H1 (cell line): ENCODE measurements at places on chromosomes 16 and 17. TPM values are rescaled to one million over a fixed set of nuclear protein-coding genes. Genes with fewer than 3 reads are reported as not detected.

Gene SCGB1C2
- total RNA-seq: not detected in 2 replicates

Gene KRTAP4-5
- not detected in 2 replicates for total RNA-seq

Gene CHMP6
- total RNA-seq: 15.7 and 16.0 TPM in 2 replicates

Gene LDHD
- 14.7 and 14.9 TPM in 2 replicates for total RNA-seq

Gene ZSCAN10
- 195 and 209 TPM in 2 replicates for total RNA-seq

Gene CNGB1
- not detected in 2 replicates for total RNA-seq

Gene KRT25
- not detected in 2 replicates for total RNA-seq

Gene TAF1C
- total RNA-seq: 63.8 and 68.0 TPM in 2 replicates

GRCh38 chr16:69143116-69143515, 10.7 kb downstream of the UTP4 start:
- no peak for DNase-seq

DNA sequence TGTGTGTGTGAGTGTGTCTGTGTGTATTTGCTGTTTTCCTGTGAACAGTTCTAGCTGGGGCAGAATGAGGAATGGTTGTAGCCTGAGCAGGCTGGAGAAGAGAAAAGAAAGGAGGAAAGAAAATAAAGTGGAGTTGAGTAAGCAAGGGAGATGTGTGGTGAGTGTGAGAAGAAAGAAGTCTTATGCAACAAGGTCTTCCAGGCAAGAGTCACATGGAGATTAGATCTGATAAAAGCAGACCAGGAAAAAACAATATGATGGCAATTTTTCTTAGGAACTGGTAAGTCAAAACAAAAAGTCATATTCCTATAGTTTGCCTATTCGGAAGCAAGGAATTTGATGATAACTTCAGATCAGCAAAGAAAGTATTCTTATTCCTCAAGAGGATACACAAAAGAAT, 125.0 kb downstream of the HS3ST3A1 start:
- DNase-seq: no peak

DNA sequence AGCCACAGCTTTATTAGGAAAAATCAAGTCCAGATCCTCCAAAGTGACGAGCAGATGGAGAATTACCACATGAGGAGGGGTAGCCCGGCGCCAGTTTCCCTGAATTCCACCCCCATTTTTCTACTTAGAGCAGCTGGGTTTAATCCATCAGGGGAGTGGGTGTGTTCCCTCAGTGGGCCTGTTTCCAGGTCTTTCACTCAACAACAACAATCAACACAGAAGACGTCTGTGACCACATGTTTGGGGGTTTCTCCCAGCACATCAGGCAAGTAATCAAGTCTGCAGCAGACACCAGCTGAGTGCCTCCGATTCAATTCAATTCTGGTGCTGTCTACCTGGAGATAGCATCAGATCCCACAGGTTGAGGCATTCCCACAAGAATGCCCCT, 6.8 kb downstream of the SLC6A2 start:
- no peak for DNase-seq

GRCh38 chr17:78736526-78737079, 45.5 kb downstream of the CYTH1 start:
- no peak for DNase-seq

DNA sequence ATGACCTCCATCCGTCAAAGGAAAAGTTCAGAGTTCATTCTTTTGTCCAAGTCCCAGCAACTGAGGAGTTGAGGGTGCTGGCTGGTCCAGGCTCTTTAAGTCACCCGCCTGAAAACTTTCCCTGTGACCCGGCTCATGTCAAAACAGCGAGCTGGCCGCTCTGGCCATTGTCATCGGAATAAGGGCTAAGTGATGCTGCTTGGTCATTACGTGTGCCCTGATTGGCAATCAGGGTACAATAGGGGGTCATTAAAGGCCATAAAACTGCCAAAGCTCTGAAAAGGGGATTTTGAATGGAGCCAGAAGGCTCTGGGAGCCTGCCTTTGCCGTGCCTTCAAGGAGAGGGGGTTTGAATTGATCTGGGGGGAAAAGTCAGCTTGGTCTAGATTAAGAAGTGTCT, 88.5 kb upstream of the IRX3 start:
- no peak for DNase-seq

- no peak for DNase-seq
Measured at GRCh38 chr16:1494129-1494640, 1.0 kb downstream of the TELO2 start.

DNA sequence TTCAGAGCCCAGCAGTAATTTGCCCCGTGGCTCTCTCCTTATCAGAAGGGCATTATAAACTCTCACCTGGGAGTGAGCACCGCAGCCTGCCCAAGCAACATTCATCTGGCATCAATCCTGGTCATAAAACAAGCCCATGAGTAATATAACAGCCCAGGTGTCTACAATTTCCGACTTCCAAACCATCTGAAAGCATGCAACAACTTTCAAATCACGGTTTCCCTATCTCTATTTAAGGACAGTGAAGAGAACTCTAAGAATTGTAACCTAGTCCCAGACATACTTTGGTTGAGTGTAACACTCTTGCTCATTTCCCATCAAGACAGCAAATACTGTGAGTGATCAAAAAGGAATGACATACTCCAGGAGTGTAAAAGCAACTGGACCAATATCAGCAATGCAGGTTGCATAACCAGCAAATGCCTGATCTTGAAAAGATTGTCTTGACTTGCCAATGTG, 487.4 kb upstream of the SOX9 start:
- no peak for DNase-seq

DNA sequence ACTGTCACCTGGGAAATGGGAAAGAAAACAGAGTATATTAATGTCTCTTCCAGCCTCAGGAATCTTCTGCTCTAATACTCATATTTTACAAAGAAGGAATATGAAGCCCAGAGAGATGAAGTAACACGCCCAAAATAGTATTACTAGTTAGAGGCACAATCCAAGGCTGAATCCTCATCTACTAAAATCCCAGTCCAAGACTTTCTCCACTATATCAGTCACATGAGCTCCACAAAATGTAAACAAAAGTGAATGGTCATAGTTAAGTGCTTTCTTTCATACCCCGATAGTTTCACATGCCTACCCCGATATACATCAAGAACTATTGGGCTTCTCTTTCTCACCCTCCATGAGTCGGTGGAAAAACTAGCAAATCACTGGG, 965 bp downstream of the INTS2 start:
- DNase-seq: no peak

DNA sequence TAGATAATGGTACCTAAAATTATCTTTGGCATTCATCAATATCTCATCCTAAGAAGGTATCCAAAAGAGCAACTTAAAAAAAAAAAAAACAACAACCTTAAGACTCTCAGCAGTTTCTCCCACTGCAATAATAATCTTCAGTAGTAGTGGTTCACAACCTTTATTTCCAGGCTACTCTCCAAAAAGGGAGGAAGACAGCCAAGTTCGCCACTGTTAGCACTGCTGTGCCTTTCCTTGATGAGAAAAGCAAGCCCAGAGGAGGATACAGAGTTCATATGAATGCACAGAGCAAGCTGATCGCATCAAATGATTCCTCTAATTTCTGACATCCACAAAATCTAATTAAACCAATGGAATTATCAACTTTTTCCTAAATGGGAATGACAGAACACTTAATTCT, 199.4 kb downstream of the AATF start:
- no peak for DNase-seq

- DNase-seq: no peak
Measured at GRCh38 chr17:79986411-79987186, 49.1 kb downstream of the TBC1D16 start.

GRCh38 chr17:42285346-42286050, 2.8 kb upstream of the STAT5A start:
- DNase-seq: no peak

GRCh38 chr17:77208217-77208808, 67.5 kb downstream of the SEC14L1 start:
- DNase-seq: no peak

DNA sequence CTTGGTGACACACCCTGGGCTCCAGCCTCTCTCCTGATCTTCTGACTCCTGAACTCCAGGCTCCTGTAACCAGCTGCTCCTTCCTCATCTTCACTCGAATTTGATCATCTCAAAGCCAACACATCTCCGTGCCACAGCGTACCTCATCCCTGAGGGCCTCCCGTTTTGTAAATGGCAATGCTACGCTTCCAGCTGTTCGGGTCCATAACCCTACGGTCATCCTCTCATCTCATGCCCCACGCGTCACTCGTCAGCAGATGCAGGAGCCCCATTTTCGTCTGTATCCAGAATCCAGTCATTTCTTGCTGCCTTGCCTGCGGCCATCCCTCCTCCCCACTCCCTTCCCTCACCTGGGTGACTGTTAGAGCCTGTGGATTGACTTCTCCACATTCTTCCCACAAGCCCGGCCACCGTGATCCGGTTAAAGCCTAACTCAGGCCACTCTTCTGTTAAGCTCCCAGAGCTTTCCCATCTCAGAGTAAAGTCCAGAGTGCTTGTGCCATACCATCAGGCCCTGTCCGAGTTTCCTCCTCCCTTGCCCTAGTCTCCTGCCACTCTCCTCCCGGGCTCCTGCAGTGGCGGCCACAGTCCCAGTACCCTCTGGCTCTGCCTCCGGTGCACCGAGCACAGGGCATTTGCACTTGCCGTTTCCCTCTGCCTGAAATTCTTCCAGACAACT, 20.3 kb upstream of the AKTIP start:
- DNase-seq: no peak

GRCh38 chr16:49670627-49671026, 185.3 kb downstream of the ZNF423 start:
- no peak for DNase-seq

- DNase-seq: no peak
Measured at GRCh38 chr17:33137426-33137825, 145.8 kb downstream of the SPACA3 start.
